Cardiac muscle cell (in vitro differentiated cells and primary cell): ENCODE measurements at places on chromosomes 5 and 9. TPM values are rescaled to one million over a fixed set of nuclear protein-coding genes. Genes with fewer than 3 reads are reported as not detected.
A peak's percentile ranks its signal among the peaks of the same experiment; 100 is the strongest.

Gene GNA14
- total RNA-seq, result 0.21 and 0.36 TPM in 2 replicates

GRCh38 chr9:107246259-107247254, 36.5 kb upstream of the RAD23B start:
- H3K4me1 ChIP-seq, result peaks cover 4% of the 10 kb centered on the region
- no peak overlapping the region for H3K27ac ChIP-seq
- DNase-seq, result peak; percentile 17
- H3K27me3 ChIP-seq, result no peaks in the 10 kb centered on the region
- H3K4me3 ChIP-seq, result no peak overlapping the region

Gene DBH
- not detected in 2 replicates for total RNA-seq

- no peaks in the 10 kb centered on the region for H3K27me3 ChIP-seq
- no peak overlapping the region for H3K4me3 ChIP-seq
- no peaks in the 10 kb centered on the region for H3K36me3 ChIP-seq
- H3K27ac ChIP-seq, result no peak overlapping the region
These were observed 139.8 kb upstream of the SLC30A5 start for GRCh38 chr5:68953875-68954617.

DNA sequence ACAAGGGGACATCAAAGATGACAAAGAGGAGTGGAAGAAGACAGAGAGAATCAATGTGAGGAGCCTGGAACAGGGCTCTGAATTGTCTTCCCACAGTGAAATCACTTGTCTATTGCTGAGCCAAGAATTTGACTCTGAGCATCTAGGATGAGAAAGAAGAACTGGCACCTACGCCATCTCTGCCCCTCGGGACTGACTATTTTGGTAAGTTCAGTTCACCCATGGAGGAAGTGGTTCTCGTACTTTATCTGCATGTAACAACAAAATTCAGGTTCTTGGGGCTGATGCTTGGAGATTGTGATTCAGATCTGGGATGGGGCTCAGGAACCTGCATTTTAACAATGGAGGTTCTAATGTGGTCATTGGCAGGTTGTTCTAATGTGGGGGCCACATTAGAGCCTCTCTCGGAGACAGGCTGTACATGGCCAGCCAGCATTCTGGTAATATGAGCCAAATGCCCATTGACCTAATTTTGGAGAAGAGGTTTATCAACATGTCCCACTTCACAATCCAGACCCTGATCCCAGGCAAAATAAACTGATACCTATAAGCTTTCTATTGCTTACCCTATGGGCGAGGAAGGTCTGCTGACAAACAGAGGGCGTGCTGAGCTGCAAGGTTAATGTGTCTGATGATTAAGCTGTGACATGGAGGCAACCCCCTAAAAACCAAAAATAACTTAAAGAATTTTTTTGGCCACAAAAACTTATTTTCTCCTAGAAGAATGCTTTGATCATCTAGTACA, 2.7 kb upstream of the IL12B start:
- peaks cover 33% of the 10 kb centered on the region for H3K27me3 ChIP-seq
- peaks cover 6% of the 10 kb centered on the region for H3K4me1 ChIP-seq
- no peak overlapping the region for H3K27ac ChIP-seq

- H3K4me3 ChIP-seq, result no peak overlapping the region
- H3K27ac ChIP-seq, result no peak overlapping the region
- DNase-seq, result no peak
- H3K36me3 ChIP-seq, result no peaks in the 10 kb centered on the region
- H3K27me3 ChIP-seq, result no peaks in the 10 kb centered on the region
These were observed 342.5 kb upstream of the ACTBL2 start for GRCh38 chr5:57825031-57825686.

DNA sequence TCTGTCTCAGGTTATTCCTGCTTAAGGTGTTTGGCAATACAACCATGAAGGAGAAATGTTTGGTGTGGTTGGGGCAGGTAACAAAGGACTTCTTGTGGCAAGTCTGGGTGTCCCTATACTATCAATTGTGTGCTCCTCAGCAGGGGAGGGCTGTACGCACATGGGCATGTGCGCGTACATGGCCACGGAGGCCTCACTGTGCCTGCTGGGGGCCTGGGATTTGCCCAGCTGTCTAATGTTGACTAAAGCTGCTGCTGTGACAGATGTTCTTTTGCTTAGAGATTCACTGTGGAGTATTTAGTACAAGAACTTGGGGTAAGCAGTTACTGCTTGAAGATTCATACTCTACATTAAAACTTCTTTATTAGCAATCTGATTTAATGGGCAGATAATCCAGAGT, 97.5 kb downstream of the HSPA4 start:
- H3K27ac ChIP-seq, result no peak overlapping the region
- H3K4me3 ChIP-seq, result no peak overlapping the region
- no peaks in the 10 kb centered on the region for H3K27me3 ChIP-seq
- H3K4me1 ChIP-seq, result no peaks in the 10 kb centered on the region

Gene PCA3
- total RNA-seq, result not detected in 2 replicates

GRCh38 chr5:19256036-19256435, 732.0 kb downstream of the CDH18 start:
- H3K27ac ChIP-seq, result no peak overlapping the region
- H3K27me3 ChIP-seq, result no peaks in the 10 kb centered on the region
- peaks cover 4% of the 10 kb centered on the region for H3K4me1 ChIP-seq
- H3K36me3 ChIP-seq, result no peaks in the 10 kb centered on the region
- H3K4me3 ChIP-seq, result no peak overlapping the region

Gene DPP7
- 125 and 144 TPM in 2 replicates for total RNA-seq

DNA sequence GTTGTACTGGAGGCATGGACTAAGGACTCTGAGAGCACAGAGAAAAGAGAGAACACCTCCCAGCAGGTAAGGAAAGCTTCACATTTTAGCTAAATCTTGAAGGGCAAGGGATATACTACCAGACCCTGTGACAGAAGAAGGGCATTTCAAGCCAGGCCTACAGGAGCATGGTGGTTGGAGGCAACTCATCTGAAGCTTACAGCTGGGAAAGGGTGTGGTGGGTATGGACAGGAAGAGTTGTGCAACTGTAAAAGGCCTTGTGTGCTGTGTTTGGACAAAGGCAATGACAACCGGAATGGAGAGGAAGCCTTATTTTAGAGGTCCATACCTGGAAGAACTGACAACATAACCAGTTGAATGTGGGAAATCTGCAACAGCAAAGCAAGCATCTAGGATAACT, 31.2 kb downstream of the NIPSNAP3B start:
- DNase-seq, result peak; percentile 27
- H3K27ac ChIP-seq, result peak overlapping the region; percentile 88
- peaks cover 43% of the 10 kb centered on the region for H3K4me1 ChIP-seq
- H3K4me3 ChIP-seq, result no peak overlapping the region
- H3K36me3 ChIP-seq, result peaks cover 43% of the 10 kb centered on the region

GRCh38 chr5:126858441-126858840, 81.5 kb downstream of the LMNB1 start:
- H3K4me1 ChIP-seq, result peaks cover under 1% of the 10 kb centered on the region
- DNase-seq, result no peak
- H3K4me3 ChIP-seq, result no peak overlapping the region
- H3K27ac ChIP-seq, result no peak overlapping the region

Gene SYNPO
- 2.7 and 4.4 TPM in 2 replicates for total RNA-seq

DNA sequence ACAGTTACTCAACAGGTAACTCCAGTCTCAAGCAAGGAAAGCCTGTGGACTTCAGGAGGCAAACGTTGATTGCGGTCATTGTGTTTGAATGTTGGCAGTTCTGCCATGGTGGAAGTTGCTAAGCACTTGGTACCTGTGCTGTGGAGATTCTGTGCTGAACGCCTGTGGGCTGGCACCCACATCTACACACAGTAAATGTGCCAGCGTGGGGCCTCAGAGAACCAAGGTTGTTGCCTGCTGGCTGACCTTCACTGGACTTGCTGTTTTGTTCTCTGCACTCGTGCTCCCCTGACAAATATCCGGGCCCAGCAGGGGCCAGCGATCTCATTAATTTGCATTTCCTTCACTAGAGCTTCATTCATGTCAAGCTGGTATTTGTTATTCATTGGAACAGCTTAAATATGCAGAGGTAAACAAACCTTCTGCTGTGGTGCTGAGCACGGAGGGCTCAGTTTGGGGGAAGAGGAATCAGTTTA, 141.8 kb downstream of the PRKACG start:
- no peak overlapping the region for H3K27ac ChIP-seq
- no peaks in the 10 kb centered on the region for H3K36me3 ChIP-seq
- no peak overlapping the region for H3K4me3 ChIP-seq
- DNase-seq, result no peak

DNA sequence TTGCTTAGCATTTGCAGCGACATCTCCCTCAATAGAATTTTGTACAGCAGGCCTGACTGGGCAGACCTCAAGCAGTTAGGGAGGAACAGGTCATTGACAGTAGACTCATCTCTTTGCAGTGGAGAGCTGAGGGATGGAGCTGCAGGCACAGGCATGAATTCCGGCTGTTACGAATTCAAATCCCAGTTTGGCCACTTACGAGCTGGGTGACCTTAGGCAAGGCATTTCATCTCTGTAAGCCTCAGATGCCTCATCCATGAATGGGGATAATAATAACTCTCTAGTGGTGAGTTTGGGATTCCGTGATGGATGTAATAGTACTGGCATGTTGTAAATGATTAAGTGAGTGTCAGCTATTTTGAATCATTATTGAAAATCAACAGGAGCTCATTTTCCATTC, 195.3 kb downstream of the SEMA6A start:
- no peak overlapping the region for H3K4me3 ChIP-seq
- no peak overlapping the region for H3K27ac ChIP-seq
- no peaks in the 10 kb centered on the region for H3K27me3 ChIP-seq
- no peak for DNase-seq
- no peaks in the 10 kb centered on the region for H3K4me1 ChIP-seq
- no peaks in the 10 kb centered on the region for H3K36me3 ChIP-seq

Gene TRIM14
- total RNA-seq, result 1.3 and 1.5 TPM in 2 replicates

DNA sequence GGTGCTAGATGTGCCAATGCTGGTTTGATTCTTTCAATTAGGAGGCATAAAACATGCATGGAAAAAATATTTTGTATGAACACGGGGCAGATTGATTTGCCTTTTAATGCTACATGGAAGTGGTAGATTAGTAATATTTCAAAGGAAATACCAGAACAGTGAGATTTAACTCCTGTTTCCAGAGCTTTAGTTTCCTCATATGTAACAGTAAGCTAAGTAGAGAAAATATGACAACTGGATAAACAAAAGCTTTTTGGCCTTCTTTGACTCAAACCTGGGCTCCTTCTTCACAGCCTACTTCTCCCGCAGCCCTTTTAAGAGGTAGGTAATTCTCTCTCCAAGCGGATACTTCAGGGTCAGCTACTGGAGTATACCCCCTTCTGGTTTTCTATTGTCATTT, 254.2 kb upstream of the TRPC7 start:
- H3K36me3 ChIP-seq, result no peaks in the 10 kb centered on the region
- no peak overlapping the region for H3K27ac ChIP-seq
- H3K4me3 ChIP-seq, result no peak overlapping the region
- H3K27me3 ChIP-seq, result no peaks in the 10 kb centered on the region
- peak; percentile 3 for DNase-seq
- H3K4me1 ChIP-seq, result peaks cover 20% of the 10 kb centered on the region

DNA sequence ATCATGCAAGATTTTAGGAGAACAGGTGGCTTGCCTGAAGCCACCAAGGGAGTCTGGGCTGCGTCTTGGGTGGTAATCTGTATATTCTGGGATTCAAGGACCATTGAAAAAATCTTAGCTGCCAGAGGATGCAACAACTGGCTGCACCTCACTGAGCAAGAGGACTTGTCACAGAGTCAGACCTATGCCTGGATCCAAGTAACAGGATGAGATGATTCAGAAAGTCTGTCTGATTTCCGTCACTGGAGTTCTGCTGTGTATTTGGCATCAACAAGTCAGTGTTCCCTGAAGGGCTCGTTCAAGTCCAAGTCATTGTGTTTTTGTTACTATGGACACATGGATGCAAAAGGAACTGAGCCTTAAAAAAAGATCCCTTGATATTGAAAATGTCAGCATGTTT, 37.8 kb upstream of the CARTPT start:
- H3K4me1 ChIP-seq, result no peaks in the 10 kb centered on the region
- no peaks in the 10 kb centered on the region for H3K27me3 ChIP-seq
- H3K4me3 ChIP-seq, result no peak overlapping the region
- no peak overlapping the region for H3K27ac ChIP-seq
- H3K36me3 ChIP-seq, result no peaks in the 10 kb centered on the region

Gene SLC31A1
- total RNA-seq, result 19.7 and 26.6 TPM in 2 replicates

- H3K4me3 ChIP-seq, result no peak overlapping the region
- DNase-seq, result no peak
- H3K4me1 ChIP-seq, result no peaks in the 10 kb centered on the region
- no peaks in the 10 kb centered on the region for H3K36me3 ChIP-seq
These were observed 153.9 kb upstream of the DAP start for GRCh38 chr5:10914741-10915480.

- DNase-seq, result no peak
- H3K27ac ChIP-seq, result no peak overlapping the region
- no peaks in the 10 kb centered on the region for H3K27me3 ChIP-seq
- no peak overlapping the region for H3K4me3 ChIP-seq
- no peaks in the 10 kb centered on the region for H3K36me3 ChIP-seq
These were observed 200.1 kb downstream of the DCP2 start for GRCh38 chr5:113176734-113177133.

Gene PDZD2
- 1.9 and 3.5 TPM in 2 replicates for total RNA-seq

DNA sequence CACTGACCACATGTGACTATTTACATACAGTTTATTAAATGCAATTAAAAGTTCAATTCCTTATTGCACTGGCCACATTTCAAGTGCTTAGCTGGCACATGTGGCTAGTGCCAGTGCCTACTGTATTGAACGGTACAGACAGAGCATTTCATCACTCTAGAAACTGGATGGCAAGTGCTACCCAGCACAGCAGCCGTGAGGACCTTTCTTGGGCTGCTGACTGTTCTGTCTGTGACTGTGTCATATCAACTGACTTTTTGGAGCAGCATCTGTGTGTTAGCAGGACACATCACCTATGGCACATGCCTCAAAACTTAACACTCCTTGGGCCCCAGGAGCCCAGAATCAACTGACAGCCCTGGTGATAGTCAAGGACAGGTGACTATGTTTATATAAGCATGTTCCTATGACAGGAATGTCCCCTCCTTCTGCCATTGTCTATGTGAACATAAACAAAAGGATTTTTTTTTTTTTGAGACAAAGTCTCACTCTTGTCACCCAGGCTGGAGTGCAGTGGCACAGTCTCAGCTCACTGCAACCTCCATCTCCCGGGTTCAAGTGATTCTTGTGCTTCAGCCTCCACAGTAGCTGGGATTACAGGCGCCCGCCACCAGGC, 8.9 kb downstream of the IRF1 start:
- DNase-seq, result no peak
- no peak overlapping the region for H3K4me3 ChIP-seq
- no peaks in the 10 kb centered on the region for H3K36me3 ChIP-seq
- no peaks in the 10 kb centered on the region for H3K27me3 ChIP-seq
- no peak overlapping the region for H3K27ac ChIP-seq

Gene PCYOX1L
- 14.4 and 16.1 TPM in 2 replicates for total RNA-seq

- H3K36me3 ChIP-seq, result no peaks in the 10 kb centered on the region
- H3K4me1 ChIP-seq, result no peaks in the 10 kb centered on the region
- H3K27me3 ChIP-seq, result no peaks in the 10 kb centered on the region
- H3K27ac ChIP-seq, result no peak overlapping the region
- no peak overlapping the region for H3K4me3 ChIP-seq
- DNase-seq, result no peak
These were observed 85.9 kb downstream of the OSMR start for GRCh38 chr5:38931731-38932130.

- H3K27me3 ChIP-seq, result peaks cover 11% of the 10 kb centered on the region
- no peaks in the 10 kb centered on the region for H3K36me3 ChIP-seq
- no peak for DNase-seq
- no peak overlapping the region for H3K4me3 ChIP-seq
These were observed 412.1 kb upstream of the ADAMTSL1 start for GRCh38 chr9:18061856-18062255.
